GM12892 (cell line): ENCODE measurements at places on chromosomes 5 and 9.

GRCh38 chr9:134324359-134325095 is 1.7 kb upstream of the RXRA start:
- no peak for DNase-seq

DNA sequence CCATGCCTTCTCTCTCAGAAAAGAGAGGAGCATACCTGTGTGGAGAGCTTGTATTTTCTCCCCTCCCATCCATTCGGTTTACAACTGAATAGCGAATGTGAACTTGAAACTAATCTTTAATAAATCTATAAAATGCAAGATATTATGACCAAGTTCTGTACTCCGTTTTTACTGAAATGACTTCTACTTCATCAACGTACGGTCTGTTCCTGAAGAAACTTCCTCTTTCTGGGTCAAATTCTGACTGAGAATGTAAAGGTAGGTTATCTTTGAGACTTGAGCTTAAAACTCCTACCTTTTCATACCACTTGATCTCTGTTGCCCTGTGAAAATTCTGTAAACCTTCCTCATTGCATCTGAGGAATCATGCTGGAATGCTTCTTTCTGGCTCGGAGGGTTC is 4.2 kb upstream of the CTNNAL1 start:
- peak; percentile 14 for DNase-seq

DNA sequence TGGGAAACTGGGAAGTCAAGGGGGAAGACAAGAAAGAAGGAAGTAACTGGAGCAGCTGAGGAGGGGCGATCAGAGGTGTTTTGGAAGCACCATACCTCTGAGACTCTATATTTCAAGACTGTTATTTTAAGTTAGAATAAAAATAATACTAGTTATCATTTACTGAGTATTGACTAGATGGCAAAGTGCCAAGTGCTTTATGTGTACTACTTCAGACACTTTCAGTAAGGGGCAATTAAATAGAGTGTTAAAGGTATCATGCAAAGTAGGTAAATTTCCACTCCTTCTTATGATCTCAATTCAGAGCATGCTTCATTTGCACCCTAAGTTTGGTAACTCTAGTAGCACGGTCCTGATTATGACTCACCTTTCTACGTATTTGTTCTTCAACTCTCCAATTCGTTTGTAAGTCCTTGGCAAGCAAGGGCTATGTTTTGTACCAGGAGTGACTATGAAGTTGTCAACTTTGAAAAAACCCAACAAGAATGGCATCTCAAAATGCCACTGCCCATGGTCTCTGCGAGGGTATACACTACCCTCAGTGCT is 152.4 kb upstream of the RAPGEF1 start:
- no peak for DNase-seq

DNA sequence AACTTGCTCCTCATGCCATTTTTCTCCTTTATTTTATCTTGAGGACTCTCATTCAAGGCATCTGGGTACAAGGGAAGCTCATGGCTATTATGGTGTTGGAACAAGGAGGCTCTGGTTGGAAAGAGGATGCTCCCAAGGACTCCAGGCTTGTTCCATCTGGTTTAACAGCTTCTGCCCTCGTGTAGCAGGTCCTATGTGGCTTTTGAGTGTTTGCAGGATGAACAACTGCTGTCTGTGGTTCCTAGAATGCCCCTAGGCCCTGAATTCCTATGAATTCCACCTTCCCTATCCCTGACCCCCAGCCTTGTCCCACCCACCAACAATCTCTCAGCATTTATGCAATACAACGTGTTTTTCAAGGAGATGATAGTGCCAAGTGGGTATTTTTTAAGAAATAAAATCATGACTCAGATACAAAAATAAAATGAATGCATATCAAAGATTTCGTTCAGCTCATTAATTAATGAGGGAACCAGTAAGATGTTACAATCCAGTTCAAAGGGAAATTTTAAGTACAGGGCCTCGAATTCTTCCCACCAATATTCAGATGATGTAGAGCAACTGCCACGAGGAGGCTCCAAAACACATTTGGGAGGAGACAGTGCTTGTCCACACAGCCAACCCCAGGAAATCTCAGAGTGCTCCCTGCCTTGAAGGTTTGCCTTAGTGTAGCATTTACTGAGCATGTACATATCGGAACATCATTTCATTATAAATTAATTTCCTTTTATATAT is 182.0 kb downstream of the MUSK start:
- DNase-seq: no peak

GRCh38 chr5:140147460-140147859 is 21.7 kb downstream of the IGIP start:
- no peak for DNase-seq
